A549 treated with DMSO at 1 μM for 4 hours (cell line): ENCODE measurements at places on chromosomes 12 and 14. TPM values are rescaled to one million over a fixed set of nuclear protein-coding genes. Genes with fewer than 3 reads are reported as not detected.

The TEAD4 gene
- total RNA-seq = 42.3 to 50.8 TPM (median 44.1 TPM) in 5 replicates

The TMEM229B gene
- total RNA-seq = 0.14 to 0.24 TPM (median 0.20 TPM) in 5 replicates

The GSC gene
- 0.27 to 0.55 TPM (median 0.37 TPM) in 5 replicates for total RNA-seq

The B3GNT4 gene
- 0.53 to 0.99 TPM (median 0.75 TPM) in 5 replicates for total RNA-seq

The BEST3 gene
- 0.67 to 1.5 TPM (median 1.2 TPM) in 5 replicates for total RNA-seq

The MOK gene
- total RNA-seq = 23.1 to 30.6 TPM (median 26.7 TPM) in 5 replicates
